ENCODE measurements at places on chromosomes 13 and 19.
A peak's percentile ranks its signal among the peaks of the same experiment; 100 is the strongest.

GRCh38 chr19:55617426-55617825 is 6.9 kb downstream of the ZNF784 start:
- peak; percentile 52 for DNase-seq

- DNase-seq, result no peak
These were observed 59.4 kb upstream of the SPRY2 start for GRCh38 chr13:80400164-80400864.

- peak; percentile 97 for DNase-seq
These were observed at the start of gene NDUFA3 for GRCh38 chr19:54102421-54103169. TSS of gene NDUFA3 (plus strand) at chr19:54102855. CDS start at chr19:54102879, 24 bp downstream.

GRCh38 chr13:95226050-95226449 is 75.2 kb downstream of the ABCC4 start:
- DNase-seq, result no peak

GRCh38 chr13:24032674-24033073 is 127.8 kb upstream of the SPATA13 start:
- no peak for DNase-seq

DNA sequence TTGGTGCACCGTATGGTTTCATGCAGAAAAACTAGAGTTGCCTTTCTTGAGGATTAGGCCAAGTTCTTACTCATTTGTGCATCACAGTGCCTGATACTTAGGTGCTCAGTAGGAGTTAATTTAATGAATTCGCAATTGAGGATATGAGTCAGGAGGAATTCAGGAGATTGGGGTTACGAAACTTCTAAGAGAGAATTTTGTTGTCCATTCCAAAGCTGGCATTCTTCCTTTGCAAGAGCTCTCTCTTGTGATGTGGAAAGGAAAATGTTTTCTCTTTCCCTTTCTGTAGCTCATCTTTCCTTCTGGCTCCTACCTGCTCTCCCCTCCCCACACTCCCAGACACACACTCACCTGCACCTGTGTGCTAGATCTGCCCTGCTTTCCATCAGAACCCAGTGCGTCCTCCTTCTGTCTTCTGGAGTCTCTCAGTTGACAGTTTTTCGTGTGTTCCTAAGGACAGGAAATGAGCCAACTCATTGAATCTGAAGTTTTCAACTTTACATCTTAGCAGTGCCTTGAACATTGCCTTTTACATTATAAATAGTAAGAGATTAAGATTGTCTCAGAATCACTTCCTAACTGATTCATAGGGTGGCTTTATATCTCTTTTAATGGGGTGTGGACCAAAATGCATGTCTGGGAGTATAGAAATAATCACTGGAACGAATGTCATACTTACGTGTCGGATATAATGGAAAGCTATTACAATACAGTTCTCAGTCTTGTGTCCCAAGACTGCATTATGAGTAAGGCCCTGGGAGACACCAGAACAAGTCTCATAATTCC is 19.7 kb upstream of the ERCC5 start:
- peak; percentile 37 for DNase-seq

DNA sequence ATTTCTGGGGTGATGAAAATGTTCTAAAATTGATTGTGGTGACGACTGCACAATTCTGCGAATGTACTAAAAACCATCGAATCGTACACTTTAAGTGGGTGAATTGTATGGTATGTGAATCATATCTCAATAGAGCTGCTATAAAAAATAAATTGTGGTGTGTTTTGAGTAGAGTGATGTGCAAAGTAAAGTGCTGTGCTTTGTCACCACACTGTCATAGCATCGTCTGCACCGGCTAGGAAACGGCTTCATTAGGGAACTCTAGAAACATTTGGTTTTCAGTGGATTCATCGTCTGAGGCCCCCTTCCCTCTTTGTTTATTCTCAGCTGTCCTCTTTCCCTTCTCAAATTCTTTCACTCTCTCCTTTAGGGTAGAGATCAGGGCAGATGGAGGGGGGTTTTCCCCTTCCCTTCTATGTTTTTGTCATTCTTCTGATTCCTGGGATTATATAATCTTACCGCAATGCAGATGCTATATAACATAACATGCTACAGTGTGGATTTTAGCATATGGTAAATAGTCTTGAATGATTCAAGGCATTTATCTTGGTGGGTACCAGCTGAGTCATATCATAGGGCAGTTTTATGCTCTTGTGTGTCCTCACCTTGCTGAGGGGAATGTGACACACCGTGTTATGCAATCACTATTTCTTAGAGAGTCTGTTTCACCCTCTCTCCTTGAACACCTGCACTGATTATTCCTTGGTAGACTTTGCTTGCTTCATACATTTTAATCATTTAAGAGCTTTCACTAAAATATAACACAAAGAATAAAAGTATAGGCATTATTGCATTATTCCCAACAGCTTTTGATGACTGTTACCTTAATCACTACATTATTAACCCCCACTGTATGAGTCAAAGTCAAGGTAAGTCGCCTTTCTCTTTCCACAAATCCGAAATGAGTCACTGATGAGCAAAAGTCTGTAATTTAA is 239.4 kb downstream of the DCLK1 start:
- no peak for DNase-seq

DNA sequence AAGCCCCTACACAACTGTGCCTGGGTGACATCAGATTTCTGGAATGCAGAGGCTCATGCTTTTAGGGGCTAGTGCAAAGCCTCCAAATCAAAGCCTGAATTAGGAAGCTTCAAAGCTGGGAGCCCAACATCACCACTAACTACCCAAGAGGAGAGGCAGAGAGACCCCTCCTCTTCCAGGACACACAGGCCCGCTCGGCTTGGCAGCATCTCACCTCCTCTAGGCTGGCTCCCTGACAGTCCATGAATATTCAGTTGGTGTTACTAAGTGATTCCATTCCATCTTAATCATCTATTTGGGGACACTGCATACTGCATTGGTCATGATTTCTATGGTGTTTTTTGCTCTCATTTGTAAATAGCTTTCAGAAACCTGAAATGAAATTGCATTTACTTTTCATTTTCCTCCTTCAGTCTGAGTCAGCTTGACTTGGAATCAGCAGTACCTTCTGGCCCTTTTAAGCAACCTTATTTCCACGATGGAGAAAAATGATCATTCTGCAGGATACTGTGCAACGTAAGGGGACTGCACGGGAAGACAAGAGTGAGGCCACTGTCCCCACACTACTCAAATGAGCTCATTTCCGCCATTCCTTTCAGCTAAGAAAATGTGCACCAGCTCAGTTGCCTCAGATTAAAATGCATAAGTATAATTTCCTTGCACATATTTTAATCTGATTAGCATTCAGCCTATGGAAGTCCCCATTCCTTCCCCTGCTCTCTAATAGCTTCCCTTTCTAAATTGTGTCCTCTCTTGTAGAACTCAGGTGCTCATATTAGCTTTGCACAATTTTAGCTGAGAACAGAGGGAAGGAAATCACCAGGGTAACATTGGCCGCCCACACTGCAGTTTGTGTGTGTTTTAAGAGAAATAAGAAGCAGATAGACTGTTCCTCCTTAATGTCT is 219.9 kb downstream of the RFC3 start:
- DNase-seq, result no peak

DNA sequence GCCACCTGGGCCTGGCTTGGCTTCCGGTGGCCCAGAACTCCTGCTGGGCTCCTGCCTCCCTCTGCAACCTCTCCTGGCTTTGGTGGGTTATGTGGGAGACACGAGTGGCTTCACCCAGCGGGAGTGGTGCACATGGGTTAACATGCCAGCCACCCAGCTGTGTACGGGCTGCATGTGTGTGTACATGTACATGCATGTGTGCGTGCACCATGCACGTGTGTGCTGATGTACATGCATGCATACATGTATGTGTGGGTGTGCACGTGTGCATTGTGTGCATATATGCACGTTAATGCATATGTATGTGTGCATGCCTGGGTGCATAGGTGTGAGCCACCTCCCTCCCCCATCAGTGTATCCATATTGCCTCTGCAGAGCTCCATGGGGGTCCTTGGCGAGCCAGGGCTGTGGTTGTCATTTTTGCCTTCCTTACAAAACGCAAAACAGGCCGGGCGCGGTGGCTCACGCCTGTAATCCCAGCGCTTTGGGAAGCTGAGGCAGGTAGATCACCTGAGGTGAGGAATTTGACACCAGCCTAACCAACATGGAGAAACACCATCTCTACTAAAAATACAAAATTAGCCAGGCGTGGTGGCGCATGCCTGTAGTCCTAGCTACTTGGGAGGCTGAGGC is 12.5 kb downstream of the GNA11 start:
- no peak for DNase-seq

DNA sequence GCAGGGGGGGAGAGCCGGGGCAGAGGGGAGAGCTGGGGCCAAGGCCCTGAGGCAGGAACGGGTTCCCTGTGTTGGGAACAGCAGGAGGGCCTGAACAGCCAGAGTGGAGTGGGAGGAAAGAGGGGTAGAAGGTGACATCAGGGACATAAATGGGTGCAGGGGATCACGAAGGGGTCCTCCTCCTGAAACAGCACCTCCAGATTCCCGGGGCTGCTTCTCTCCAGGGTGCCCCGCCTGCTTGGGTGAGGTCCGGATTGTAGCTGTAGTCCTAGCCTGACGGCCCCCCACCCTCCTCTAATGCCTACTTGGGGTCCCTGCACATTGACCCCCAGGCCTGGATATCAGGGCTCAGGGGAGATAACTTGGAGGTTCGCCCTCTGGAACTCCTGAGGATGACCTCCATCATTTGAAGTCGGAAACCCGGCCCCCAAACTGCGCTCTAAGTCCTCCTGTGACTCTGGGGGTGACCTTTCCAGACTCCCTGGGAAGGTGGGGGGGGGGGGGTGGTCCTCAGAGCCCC is 473 bp upstream of the SCN1B start:
- DNase-seq, result no peak

- DNase-seq, result peak; percentile 92
These were observed 31.6 kb downstream of the SYT3 start for GRCh38 chr19:50607874-50608785.

DNA sequence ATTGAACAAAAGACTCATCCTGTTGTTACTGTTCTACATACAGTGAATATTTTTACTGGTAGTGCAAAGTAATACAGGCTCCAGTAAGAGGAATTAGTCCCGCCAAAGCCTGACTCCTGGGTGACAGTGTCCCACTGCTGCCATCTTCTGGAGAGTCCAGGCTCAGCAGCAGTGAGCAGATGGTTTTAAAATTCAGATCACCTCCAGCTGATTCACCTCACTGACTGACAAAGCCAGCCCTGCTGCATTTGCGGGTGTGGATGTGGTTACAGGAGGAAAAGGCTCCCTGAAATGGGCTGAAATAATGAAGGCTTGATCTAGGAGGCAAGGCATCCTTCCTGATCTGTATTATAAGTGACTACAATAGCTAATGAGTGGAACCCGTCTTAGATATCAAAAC is 18.3 kb downstream of the PABPC3 start:
- DNase-seq, result peak; percentile 59

DNA sequence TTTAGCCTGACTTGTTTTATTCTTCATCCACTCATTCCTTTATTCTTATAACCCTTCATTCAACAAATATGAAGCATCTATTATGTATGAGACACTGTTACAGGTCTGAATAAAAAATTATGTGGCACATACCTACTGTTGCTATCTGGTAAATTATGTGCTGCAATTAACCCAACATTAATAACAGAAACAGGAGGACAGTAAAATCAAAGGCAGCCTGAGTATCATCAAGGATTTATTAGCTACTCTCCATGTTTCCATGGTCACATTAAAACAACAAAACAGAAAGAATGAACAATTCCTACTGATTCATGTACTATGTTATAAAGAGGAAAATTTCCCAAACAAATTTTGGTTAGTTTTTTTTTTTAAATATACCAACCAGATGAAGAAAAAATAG is 43.9 kb downstream of the RAP2A start:
- no peak for DNase-seq

GRCh38 chr19:19095691-19096090 is 31.9 kb downstream of the SLC25A42 start:
- DNase-seq, result no peak

DNA sequence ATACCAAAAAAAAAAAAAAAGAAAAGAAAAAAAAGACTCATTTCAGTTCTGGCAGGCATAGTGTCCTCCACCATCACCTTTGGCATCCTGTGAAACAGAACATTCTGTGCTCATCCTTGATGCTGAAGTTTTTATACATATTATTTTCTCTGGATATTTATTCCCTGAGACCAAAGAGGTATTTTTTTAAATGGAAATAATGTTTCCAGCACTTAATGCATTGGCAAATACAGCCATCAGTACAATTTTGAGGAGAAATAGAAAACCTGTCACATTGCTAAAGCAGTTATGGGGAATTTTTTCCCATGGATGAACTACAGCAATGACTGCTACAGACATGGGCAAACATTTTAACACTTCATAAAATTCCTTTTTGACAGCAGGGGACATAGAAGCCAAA is 312.4 kb downstream of the DNAJC15 start:
- DNase-seq, result no peak

GRCh38 chr13:45595965-45596364 is 19.6 kb downstream of the ERICH6B start:
- DNase-seq, result no peak

- no peak for DNase-seq
These were observed 161.5 kb upstream of the STARD13 start for GRCh38 chr13:33446821-33447725.

- DNase-seq, result peak; percentile 82
These were observed 1.5 kb upstream of the BCAT2 start for GRCh38 chr19:48812094-48812929.

- DNase-seq, result peak; percentile 96
These were observed 50.0 kb upstream of the GPR183 start for GRCh38 chr13:99357131-99357596.

GRCh38 chr13:85935868-85936467 is 136.7 kb upstream of the SLITRK6 start:
- no peak for DNase-seq

DNA sequence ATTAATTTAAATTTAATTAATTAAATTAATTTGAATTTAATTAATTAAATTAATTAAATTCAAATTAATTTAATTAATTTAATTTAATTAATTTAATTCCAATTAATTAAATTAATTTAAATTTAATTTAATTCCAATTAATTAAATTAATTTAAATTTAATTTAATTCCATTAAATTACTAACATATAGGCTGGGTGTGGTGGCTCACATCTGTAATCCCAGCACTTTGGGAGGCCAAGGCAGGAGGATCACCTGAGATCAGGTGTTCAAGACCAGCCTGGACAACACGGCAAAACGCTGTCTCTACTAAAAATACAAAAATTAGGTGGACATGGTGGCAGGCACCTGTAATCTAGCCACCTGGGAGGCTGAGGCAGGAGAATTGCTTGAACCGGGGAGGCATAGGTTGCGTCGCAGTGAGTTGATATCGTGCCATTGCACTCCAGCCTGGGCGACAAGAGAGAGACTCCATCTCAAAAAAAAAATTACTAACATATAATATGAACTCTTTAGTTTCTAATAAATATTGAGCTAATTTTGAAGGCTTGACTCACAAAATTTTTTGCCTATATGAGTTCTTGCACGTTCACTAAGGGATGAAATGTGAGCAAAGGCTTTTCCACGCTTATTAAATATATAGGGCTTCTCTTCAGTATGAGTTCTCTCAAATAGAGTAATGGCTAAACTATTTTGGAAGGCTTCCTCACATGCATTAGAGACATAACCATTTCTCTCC is 9.0 kb upstream of the USP29 start:
- no peak for DNase-seq
